ENCODE measurements at places on chromosomes 3 and 15.

- no peak for DNase-seq
These were observed 87.5 kb downstream of the RPL39L start for GRCh38 chr3:187051724-187052366.

GRCh38 chr15:31341071-31341470 lies 14.4 kb downstream of the KLF13 start:
- DNase-seq, result no peak

DNA sequence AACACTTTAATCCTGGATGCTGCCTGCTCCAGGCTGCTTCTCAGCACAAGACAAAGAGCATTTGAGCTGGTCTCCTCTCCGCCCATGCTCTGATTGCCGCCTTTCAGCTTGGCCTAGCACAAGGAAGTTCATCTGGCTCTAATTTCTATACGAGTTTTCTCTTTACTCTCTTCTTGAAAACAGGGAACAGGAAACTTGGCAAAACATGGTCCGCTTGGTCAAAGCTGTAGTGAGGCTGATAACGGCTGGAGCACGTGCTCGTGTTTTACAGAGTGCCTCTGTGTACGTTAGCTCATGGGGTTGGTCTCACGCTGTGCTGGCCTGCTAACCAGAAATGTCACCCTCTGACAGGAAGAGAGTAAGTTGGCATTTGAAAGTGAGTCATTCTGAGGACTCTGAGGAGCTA lies 19.2 kb downstream of the RARRES1 start:
- no peak for DNase-seq

DNA sequence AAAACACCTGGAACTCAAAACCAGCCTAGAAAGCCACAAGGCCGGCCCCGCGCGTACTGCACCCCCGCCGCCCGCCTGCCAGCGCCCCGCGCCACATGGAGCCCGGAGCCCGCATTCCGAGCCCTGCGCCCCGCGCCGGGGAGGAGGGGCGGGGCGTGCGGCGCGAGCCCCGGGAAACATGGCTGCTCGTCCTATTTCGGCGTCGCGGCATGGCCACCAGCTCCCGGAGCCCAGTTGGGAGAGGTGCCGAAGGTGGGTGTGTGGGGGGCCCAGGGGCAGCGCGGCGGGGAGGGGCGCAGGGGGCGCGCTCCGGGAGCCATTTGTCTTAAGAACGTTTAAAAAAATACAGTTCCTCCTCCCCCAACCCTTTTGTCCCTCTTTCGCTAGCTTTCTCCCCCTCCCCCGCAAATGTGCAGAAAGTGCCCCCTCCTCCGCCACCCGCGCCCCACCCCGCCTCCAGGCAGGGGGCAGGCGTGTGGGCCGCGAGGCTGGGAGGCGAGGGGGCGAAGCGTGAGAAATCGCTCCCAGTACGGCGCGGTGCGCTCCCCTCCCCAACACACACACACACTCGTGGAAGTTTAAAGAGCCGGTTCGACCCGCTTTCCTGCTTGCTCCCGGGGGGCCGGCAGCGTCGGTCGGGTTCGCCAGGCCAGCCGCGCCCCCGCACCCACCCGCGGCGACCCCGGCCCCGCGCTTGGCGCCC lies 2.5 kb downstream of the ANP32A start:
- peak; percentile 70 for DNase-seq

DNA sequence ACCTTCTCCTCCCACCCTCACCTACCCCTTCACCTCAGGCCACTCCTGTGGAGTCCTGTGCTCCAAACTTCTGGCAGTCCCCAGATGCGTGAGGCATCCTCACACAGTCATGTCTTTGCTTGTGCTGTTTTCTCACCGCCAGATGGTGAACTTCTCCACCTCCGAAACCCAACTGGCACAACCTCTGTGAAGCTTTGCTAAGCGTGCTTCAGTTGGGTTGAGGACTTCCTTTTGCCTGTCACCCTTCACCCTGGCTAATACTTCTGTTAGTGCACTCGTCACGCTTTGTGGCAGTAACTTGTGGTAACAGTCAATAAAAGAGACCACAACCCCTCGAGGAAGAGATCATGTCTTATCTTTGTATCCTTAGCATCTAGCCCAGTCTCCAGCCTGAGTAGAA lies 42.0 kb upstream of the SKOR1 start:
- peak; percentile 17 for DNase-seq

DNA sequence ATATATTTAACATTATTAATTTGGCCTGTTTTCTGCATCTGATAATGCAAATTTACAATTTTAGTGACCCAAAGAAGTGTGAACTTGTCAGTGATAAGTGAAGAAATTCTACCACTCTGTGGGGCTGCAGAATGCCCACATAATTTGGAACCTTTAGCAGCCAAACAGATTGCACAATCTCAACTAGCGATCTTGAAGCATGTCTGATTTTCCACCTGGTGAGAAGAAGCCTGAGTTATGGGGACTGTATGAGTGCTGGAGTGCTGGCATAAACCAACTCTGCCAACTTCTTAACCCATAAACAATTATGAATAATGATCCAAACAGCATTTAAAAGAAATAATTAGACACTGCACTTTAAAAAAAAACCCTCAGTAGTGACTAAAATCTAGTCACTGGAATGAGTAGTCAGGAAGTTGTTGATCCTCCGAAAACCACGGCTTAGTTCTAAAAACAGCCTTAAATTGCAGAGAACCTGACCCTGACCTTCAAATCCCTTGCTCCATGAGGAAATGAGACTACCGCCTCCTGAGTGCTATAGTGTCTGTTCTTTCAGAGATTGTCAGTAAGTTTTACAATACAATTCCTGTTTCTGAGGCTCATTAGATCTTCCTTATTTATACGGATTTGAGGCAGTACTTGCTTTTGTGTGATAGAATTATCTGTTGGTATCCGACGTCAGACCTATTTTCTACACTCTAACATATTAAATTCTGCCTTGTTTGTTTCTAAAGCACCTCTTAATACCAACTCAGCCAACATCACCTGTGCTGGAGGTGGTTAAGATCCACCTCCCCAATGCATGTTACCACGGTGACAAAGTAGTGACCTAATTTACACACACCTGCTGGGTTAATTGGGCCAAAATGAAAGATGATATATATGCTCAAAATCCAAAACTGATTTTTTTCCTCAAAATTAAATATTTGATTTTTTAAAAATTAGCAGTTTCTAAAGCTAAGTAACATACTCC lies 267.7 kb downstream of the ZBTB20 start:
- no peak for DNase-seq

GRCh38 chr3:56980798-56981390 lies 79.6 kb upstream of the SPATA12 start:
- DNase-seq, result no peak

DNA sequence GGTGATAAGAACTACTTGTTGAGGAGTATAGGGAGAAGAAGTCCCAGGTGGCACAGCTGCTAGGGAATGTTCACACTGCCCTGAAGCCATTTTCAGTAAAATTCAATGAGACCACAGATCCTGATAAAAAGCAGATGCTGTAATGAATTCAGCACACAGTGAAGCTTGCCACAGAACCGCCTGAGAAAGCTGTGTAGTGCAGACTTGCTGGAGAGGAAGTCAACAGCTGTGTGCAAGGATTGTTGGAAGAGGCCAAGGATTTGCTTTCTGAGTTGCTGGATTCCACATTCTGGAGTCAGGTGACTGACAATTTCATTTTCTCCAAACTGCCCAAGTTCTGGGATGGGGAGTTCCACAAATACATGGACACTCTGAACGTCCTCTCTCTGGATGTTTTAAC lies 70.9 kb downstream of the ANP32A start:
- no peak for DNase-seq

GRCh38 chr15:61459785-61460707 lies 230.9 kb upstream of the RORA start:
- DNase-seq, result no peak

DNA sequence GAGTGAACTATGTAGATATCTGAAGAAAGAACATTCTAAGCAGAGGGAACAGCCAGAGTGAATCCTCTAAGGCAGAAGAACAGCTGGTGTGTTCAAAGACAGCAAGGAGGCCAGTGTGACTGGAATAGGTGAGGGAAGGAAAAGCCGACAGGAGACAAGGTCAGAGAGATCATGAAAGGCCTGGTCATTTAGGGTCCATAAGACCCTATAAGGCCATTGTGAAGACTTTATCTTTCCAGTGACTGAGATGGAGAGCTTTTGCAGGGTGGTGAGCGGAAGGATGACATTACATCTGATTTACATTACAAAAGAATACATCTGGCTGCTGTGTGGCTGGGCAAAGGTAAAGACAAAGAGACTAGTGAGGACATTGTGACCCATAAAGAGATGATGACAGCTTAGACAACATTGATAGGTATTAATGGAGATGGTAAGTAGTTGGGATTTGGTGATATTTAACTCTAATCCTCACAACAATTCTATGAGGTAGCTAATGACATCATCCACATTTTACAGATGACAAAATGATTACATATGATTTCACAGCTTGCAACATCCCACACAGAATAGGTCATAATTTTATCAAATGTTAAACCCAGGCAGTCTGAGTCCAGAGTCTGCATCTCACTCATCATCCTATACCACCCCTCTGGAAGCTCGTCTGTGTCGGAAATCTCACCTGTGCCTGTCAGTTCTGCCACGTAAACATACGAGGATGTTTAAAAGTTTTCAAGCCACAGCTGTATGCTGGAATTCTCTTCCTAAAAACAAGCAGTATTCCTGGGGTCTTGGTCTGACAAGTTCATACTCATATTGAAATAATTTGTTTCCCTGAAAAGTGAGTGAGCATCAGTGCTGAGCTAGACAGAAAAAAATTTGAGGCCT lies 70.2 kb upstream of the PIK3R4 start:
- DNase-seq, result no peak

DNA sequence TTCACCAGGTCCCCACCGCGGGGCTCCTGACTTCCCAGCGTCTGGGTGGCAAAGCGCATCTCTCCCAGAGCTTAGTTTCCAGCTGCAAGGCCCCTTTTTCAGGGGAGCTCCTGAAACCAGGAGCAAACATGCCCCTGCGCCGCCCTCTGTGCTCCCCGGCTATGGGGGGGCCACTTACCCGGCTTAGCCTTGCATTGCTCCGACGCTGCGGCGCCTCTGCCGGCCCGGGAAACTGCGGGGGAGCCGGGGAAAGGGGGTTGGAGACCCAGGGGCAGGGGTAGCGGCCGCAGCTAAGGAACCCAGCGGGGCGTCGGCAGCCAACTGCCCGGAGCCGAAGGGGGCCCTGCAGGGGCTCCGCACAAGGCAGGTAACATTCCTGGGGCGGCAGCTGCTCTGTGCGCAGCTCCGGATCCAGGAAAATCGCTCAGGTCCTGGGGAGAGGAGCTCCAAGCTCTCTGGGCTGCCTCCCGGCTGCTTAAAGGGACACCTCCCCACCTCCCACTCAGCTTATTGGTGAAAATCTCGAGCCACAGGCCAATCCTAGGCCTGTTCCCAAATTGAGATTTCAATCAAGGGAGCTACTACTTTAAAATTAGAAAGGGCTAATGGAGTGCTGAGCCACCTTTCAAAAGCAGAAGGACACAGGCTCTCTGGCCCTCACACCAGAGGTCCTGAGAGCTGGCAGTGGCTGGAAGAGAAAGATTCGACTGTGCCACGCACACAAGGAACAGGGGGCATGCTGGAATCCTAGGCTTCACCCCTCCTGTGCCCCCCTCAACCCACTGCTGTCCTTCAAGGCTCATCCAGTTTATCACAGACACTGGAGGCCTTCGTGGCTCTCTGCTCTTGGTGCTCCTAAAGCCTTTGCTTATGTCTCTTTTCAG lies 42.7 kb upstream of the PRICKLE2 start:
- DNase-seq, result no peak
